ENCODE measurements at places on chromosomes 5 and 9.

DNA sequence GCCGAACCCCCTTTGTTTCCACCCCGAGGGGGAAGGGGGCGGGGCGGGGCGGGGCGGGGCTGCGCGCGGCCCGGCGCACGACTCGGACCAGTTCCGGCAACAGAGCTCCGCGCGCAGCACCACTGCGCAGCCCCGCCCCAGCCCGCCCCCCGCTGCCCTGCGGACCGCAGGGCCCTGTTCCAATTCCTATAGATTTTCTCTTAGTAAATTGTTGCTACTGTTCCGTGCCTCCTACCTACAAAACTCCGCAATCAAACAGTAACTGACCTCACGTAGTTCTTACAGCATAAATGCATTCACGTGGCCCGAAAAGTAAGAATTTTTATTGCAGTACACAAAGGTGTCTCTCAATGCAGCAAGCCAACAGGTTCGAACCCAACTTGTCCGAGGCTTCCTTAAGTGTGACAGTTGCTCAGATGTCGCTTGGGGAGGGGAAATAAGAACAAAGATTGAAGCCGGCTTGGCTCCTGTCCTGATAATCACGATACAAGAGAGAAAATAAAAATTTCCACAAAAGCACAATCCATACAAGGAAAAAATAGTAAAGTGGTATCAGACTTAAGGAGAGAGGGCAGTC is 1.2 kb upstream of the RNF38 start:
- no peak for DNase-seq

DNA sequence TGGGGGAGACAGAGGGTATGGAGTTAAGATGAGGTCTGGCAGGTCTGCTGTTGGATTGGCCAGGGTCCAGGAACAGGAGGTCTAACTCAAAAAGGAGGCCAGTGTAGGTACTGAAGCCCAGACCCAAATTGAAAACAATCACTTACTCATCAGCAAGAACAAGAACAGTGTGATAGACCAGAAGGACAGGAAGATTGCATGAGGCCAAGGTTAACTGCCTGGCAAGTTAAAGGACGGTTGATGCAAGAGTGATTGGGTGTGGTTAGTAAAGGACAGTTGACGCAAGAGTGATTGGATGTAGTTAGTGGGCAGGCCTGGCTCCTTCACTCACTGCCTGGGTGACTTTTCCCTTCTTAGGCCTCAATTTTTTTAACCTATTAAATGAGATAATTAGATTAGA is 132.6 kb downstream of the PDZD2 start:
- DNase-seq: no peak

DNA sequence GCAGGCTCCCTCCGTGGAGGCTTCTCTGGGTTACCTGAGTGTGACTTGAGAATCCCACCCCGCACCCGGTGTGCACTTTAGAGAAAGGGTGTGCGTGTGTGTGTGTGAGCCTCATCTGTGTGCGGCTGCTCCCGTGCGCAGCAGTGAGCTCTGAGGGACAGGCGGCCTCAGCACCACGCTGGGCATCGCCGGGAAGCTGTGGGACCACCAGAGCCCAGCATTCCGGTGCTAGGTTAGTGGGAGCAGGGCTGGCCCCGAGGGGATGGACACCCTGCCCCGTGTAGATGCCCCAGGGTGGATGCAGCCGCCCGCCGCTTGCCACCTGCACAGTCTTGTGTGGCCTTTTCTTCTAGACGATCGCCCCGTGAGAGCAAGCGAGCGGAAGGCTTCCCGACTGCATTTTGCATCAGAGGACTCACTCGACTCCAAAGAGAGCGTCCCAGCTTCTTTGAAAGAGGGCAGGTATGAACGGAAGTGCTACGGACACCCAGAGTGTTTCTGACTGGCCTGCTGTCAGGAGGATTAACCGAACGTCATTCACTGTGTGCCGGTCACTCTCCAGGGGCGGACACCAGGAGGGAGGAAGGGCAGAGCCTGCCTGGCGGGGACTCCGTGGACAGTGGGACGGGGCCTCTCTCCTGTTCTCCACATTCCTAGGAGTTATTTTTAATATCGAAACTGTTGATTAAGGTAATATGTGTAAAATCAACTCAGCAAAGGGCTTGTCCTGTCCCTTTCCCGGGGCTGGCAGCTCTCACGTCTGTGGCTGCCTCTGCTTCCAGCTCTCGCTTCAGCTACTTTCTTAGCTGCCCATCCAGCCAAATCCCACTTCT is 12.2 kb downstream of the CEP72 start:
- no peak for DNase-seq

DNA sequence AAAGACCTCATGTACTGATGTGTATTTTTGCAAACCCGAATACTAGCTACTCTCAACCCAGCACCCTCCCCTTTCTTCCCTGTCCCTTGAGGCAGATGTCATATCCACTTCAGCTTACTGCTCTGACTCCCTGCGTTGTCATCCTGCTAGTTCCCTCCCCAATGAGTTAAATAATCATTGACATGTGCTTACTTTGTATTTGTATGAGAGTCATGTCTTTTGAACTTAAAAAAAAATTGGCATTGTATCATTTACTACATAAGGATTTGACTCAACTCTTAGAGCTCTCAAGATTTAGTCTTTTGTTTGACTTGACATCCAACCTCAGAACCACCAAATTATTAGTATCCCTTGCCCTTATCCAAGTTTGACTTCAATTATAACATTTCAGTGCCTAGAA is 219.7 kb upstream of the TUT7 start:
- DNase-seq: no peak

GRCh38 chr9:97935276-97935675 is 2.7 kb downstream of the HEMGN start:
- DNase-seq: no peak

DNA sequence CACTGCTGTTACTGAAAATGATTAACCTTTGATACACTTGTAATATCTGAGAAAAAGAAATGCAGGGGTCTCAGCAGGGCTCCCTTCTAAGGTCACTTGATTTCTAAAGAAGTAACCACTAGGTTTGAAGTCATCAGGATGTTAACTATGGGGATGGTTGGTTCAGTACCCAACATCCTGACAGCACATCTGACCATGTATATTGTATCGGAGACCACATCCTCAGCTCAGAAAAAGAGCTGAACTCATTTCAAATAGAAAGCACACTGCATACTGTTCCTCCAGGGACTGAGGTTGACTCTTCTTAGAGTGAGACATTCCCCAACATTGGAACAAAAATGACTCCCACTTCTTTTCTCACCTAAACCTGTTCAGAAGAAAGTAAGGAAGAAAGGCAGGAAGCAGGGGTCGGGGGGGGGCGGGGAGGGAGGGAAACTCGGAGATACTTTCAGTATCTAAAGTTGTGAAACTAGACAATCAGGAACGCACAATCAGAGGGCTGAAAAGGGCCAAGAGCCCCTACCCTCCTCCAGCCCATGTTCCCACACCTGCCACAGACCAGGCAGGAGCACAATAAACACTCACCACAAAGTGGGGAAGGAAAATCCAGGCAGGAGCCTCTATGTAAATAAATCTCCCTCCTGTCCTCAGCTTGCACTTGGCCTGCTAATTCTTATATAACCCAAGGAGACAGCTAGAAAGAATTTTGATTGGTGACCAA is 730 bp upstream of the GZMA start:
- peak; percentile 49 for DNase-seq

DNA sequence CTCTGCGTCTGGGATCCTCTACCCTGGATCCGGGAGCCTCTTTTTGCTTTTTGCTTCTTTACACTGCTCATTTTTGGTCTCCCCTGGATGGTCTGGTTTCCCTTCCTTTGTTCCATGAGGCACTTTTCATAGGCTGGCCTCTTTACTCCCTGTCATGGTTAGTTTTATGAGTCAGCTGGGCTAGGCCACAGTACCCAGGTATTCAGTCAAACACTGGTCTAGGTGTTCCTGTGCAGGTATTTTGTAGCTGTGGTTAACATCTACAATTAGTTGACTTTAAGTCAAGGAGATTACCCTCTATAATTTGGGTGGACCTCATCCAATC is 17.5 kb downstream of the ANKRD33B start:
- no peak for DNase-seq

DNA sequence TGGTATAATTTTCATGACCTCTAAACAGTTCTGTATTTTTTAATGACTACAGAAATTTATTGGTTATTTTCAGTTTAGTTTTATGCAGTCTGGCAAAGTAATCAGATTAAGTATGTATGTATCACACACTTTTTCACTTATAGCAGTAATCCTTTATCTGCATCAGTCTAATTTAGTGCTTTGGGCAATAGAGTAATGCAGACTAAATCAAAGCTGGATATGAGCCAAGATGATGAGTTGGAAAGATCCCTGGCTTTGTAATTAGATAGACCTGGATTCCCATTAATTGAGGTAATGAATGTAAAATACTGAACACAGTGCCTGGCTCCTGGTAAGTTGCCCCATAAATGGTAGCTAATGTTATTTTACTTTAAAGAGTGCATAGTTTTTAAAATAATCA is 215.4 kb upstream of the TLX3 start:
- DNase-seq: no peak

- DNase-seq: no peak
Observed at GRCh38 chr5:151004499-151004898, 15.9 kb upstream of the GPX3 start.
